ENCODE measurements at places on chromosomes 7 and 10. TPM values are rescaled to one million over a fixed set of nuclear protein-coding genes. Genes with fewer than 3 reads are reported as not detected.

Gene AKR1D1
- total RNA-seq = not detected

Gene PRF1
- not detected for total RNA-seq

Gene PRDX3
- 160 TPM for total RNA-seq

Gene C10orf67
- total RNA-seq = not detected
